ENCODE measurements at places on chromosomes 5 and 9.

- DNase-seq, result peak; percentile 2
Observed at GRCh38 chr5:34998058-34998789, 49.5 kb downstream of the AGXT2 start.

DNA sequence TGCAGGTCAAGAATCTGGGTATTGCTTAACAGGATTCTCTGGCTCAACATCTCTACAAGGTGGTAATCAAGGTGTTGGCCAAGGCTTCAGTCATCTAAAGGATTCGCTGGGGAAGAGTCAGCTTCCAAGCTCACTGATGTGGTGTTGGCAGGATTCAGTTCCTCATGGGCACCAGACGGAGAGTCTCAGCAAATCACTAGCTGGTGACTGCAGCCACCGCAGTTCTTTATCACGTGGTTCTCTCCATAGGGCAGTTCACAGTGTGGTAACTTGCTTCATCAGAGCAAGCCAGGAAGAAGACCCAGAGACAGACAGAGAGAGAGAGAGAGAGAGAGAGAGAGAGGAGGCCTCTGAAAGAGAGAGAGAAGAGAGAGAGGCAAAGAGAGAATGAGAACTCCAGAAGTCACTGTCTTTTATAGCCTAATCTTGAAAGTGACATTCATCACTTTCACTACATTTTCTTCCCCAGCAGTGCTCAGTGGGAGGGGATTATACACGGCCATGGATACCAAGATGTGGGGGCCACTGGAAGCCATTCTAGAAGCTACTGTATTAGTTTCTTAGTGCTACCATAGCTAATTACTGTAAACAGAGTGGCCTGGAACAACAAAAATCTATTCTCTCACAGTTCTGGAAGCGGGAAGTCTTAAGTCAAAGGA, 109.2 kb upstream of the SMIM23 start:
- peak; percentile 17 for DNase-seq

DNA sequence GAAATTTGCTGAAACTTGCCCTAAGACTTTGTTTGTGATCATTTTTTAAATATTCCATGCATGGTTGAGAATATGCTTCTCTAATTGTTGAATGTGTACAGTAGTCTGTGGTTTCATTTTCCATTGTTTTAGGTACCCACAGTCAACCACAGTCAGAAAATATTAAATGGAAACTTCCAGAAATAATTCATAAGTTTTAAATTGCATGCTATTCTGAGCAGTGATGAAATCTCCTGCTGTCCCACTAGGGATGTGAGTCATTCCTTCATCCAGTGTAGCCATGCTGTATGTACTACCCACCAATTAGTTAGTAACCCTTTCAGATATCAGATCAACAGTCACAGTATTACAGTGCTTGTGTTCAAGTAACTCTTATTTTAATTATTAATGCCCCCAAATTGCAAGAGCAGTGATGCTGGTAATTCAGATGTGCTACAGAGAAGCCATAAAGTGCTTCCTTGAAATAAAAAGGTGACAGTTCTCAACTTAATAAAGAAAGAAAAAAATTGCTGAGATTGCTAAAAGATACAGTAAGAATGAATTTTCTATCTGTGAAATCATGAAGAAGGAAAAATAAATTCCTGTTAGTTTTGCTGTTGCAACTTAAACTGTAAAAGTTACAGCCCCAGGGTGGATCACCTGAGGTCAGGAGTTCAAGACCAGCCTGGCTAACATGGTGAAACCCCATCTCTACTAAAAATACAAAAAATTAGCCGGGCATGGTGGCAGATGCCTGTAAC, 79.9 kb upstream of the FBXL17 start:
- no peak for DNase-seq

- no peak for DNase-seq
Observed at GRCh38 chr5:93130624-93131490, 450.2 kb downstream of the NR2F1-AS1 start.

- DNase-seq, result no peak
Observed at GRCh38 chr5:31626156-31626555, 12.8 kb upstream of the PDZD2 start.

GRCh38 chr9:79565245-79565644, 6.5 kb upstream of the TLE4 start:
- no peak for DNase-seq

DNA sequence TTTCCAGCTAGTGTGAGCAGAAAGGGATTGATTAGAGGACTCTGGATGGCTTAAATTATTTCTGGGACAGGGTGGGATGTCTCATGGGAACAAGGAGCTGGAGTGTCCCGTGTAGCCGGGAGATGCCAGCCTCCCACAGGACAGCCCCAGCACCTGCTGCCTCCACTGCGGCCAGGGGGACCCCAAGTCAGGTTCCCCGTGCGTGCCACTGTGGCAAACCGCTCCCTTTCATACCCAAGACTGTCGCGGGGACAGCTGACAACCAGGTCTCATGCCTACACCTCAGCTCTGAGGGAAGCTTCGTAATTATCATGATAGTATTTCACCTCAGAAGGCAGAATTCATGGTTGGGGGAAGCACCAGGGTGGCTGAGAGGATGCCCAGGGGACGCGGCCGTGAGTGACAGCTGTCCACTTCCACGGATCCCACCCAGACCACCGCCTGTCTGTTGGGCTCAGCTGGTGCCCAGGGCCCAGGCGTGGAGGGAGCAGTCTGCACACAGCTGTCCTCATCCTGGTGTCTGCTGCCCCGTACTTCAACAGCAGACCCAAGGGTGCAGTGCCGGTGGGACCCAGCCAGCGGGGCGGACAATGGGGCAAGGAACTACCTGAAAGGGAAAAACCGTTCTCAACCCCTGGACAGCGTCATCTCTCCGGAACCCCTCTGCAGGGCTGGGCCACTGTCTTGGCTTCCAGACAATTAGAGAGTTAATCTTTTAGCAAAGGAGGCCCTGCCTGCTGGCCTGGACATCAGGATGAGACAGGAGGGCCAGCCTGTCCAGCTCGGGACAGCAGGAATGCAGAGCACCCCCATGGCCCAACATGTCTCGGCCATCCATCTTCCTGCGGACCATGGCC, 166.9 kb downstream of the OLFM1 start:
- DNase-seq, result no peak

DNA sequence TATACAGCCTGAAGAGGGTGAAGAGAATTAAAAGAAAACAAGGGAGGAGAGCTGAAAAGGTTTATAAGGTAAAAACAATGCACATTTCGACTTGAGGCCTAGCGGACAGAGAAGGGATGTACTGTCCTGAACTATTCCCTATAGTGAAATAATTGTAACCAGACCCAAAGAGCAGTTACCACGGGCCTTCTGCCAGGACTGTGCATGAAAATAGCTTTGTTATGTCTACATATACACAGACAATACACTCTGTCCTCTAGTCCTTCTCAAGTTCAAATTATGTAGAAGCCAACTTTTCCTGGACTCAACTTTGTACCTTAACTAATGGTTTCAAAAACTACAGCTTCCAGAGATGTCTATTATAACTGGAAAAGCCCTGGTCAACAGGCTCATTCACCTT, 223.7 kb downstream of the PCSK5 start:
- DNase-seq, result no peak

All from anterior cingulate cortex (tissue), 58 donors.